ENCODE measurements at places on chromosomes 4 and X.

- DNase-seq: no peak
These were observed 104.1 kb upstream of the CASK start for GRCh38 chrX:42027367-42028000.

GRCh38 chr4:3408793-3409330, 32.9 kb upstream of the HGFAC start:
- DNase-seq: no peak

DNA sequence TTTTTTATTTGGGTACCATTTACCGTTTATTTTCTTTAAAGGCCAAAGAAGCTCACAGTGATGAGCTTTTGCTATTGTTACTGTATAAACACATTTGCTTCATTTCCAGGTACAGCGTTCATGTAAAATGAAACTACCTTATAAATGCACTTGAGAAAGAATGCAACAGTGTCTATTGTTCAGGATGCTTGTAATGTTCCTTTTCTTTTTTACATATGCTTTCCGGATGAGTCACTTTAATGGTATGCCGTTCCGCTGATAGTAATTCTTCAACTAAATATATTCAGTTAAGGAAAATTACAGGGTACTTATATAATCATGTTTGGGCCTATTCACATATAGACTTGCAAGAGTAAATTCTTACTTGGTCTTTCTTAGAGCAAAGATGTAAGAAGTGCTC, 354.9 kb downstream of the RPA4 start:
- DNase-seq: peak; percentile 24

- peak; percentile 79 for DNase-seq
These were observed 74.1 kb downstream of the NBDY start for GRCh38 chrX:56802921-56803849.

GRCh38 chrX:28697732-28698131, 110.5 kb downstream of the IL1RAPL1 start:
- no peak for DNase-seq

DNA sequence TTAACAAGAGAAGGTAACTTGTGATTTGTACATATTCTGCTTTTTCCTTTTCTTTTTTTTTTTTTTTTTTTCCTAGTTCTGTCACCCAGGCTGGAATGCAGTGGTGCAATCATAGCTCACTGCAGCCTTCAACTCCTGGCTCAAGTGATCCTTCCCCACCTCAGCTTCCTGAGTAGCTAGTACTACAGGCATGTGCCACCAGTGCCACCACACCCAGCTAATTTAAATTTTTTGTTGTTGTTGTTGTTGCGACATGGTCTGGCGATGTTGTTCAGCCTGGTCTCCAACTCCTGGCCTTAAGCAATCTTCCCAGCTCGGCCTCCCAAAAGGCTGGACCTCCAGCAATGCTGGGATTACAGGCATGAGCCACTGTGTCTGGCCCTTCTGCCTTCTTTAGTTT, 1.5 kb upstream of the TACR3 start:
- no peak for DNase-seq

DNA sequence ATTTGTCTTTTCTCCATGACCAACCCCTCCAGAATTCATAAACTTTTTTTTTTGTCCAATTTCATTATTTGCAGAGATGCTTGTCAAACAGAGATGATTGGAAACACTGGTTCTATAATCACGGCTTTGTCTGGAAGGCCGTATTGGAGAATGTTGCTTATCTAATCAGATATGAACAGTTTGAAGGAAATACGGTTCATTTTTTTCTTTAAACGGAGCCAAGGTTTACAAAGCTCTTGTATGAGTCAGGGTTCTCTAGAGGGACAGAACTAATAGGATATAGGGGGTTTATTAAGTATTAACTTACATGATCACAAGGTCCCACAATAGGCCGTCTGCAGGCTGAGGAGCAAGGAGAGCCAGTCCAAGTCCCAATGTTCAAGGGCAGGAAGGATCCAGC, 1415.8 kb downstream of the C4orf33 start:
- no peak for DNase-seq

- DNase-seq: no peak
These were observed 6.8 kb downstream of the ANXA5 start for GRCh38 chr4:121690001-121690400.

DNA sequence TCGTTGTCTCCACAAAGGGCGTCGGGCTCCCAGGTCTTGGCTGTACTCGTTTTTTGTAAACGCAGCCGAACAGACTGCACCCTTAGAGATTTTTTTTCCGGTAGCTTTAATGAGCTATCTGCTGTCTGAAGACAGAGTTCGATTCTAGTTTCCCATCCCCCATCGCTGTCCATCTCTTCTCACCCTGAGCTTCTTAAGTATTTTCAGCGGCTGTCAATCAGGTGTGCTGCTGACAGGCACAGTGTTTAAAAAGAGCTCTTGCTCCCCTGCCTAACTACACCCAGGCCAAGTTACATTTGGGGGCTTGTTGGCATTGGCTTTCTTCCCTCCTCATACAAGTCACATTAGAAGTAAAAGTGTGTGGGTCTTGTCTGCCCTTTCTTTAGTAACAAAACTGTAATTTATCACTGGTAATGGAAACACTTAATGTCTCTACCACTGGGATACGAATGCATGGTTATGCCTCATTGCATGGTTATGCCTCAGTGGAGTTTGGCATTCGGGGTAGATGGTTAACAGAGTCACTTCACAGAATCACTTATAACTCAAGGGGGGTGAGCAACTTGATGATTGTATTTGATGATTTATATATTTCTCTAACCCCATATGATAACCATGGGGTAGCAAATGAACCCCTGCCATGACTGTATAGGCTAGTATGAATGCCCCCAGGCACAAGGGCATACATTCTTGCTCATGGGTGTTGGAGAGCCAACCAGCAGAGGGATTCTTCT, 1.4 kb upstream of the ARHGAP6 start:
- DNase-seq: no peak

- DNase-seq: no peak
These were observed 74.2 kb downstream of the FREM3 start for GRCh38 chr4:143626134-143626911.

Measured in activated CD4-positive, alpha-beta T cell treated with anti-CD3 and anti-CD28 coated beads, Interleukin-2, amount 50 U/mL, for 16 hours (primary cell).